ENCODE measurements at places on chromosomes 7 and 10.

DNA sequence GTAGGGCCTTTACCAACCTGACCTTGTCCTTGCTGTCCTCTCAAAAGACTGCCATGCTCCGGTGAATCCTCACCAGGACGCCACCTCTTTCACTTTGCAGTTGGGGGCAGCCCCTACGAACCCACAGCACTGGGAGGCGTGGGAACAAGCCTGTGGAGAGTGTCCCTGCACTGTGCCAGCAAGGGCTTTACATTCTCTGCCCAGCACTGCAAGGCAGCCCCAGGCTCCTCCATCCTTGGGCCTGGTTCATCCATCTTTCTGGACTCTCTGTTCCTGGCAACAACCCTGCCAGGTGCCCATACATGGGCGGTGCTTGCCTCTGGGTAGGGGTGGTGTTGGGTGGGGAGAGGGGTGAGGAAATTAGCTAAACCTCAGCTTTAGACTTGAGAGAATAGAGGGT, 1.4 kb downstream of the CHAT start:
- no peak for DNase-seq

GRCh38 chr10:127198721-127199120, 2.3 kb upstream of the INSYN2A start:
- DNase-seq: no peak

- peak; percentile 93 for DNase-seq
Observed at GRCh38 chr7:106623853-106624252, 37.1 kb downstream of the CCDC71L start.

DNA sequence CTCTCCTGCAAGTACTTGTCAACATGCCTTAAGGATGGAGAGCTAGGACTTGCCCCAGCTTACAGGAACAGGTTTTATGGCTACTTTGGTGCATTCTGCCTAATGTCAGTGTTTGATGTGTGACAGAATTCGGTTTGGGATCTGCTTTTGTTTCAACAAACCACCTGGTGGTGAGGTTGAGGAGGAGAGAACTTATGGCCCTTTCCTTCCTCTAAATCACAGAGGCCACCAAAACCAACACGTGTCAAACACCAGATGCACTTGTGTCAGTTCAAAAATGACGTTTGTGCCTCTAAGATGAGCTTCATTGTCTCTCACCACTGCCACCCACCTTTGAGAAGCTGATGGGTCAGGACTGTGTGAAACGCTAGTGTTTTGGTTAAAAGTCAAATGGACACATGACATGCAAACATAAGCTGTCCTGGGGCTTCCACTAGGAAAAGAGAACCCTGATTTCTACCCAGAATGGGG, 83.9 kb downstream of the OSBPL3 start:
- no peak for DNase-seq

GRCh38 chr10:19719284-19719683, 96.9 kb upstream of the PLXDC2 start:
- DNase-seq: no peak

GRCh38 chr7:121107923-121108498, 119.5 kb downstream of the CPED1 start:
- peak; percentile 84 for DNase-seq

DNA sequence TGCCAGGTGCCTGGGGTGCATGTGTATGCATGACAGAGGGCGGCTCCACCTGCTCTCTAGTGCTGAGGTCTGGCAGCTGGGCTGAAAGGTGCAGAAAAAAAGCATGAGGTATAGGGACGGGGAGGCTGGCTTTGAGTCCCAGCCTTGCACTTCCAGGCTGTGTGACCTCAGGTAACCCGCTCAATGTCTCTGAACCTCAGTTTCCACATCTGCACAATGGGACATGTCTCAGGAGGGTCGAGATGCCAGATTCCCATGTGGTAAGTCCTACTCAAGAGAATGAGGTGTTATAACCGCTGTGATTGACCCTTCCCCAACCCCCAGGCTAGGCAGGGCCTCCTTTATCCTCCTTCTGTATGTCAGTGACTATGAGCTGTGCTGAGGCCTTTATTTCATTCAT, 48.8 kb downstream of the ARHGAP22 start:
- DNase-seq: no peak

- DNase-seq: no peak
Observed at GRCh38 chr10:46540412-46541016, 15.9 kb downstream of the GPRIN2 start.

DNA sequence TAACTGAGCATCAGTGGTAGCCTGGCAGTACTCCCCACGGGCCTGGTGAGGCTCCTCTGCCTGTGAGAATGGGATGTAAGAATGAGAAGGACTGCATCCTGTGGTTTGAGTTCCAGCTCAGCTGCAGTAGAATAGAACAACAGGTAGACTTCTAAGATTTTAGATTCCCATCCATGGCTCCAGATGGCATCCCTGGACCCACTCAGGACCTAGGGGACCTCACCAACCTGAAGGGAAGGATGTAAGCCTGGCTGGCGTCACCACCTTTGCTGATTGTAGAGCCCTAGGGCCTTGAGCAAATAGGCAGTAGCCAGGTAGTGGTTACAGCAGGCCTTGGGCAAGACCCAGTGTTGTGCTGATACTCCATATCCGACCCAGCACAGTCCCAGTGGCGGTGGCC, 9.6 kb upstream of the AOC1 start:
- DNase-seq: no peak

DNA sequence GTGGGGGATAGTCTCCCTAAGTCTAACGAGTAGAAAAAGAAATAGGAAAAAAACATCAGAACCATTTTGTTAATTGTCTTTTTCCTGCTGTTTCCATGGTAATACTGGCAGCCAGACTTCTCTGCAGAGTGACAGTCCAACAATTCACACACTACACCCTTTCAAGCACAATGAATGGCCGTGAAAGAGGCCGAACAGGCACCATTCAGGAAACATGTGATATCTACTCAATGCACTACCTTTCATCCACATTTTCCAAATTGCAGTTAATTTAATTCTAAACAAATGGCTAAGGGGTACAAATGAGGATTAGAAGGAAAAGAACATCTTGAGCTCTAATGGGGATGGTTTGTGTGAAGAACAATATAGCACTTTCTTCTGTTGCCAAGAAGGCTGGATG, 358.5 kb upstream of the ANKRD30A start:
- DNase-seq: no peak

GRCh38 chr7:142808461-142808801, 37.7 kb downstream of the PRSS2 start:
- DNase-seq: no peak

- DNase-seq: no peak
Observed at GRCh38 chr10:80171248-80171660, 34.1 kb downstream of the ANXA11 start.

GRCh38 chr10:90674461-90674860, 183.4 kb downstream of the HTR7 start:
- DNase-seq: no peak

GRCh38 chr7:153402721-153403541, 643.4 kb downstream of the ACTR3B start:
- no peak for DNase-seq

Measured in HFFc6 (cell line).